Small intestine (tissue), 16 donors: ENCODE measurements at places on chromosomes 6 and 20. TPM values are rescaled to one million over a fixed set of nuclear protein-coding genes. Genes with fewer than 3 reads are reported as not detected.

- no peaks in the 10 kb centered on the region for H3K27me3 ChIP-seq
- H3K4me1 ChIP-seq = no peaks in the 10 kb centered on the region
- H3K36me3 ChIP-seq = no peaks in the 10 kb centered on the region
These were observed 159.2 kb upstream of the COL21A1 start for GRCh38 chr6:56406276-56407269.

Gene PRSS16
- 31.6 TPM for polyA plus RNA-seq

DNA sequence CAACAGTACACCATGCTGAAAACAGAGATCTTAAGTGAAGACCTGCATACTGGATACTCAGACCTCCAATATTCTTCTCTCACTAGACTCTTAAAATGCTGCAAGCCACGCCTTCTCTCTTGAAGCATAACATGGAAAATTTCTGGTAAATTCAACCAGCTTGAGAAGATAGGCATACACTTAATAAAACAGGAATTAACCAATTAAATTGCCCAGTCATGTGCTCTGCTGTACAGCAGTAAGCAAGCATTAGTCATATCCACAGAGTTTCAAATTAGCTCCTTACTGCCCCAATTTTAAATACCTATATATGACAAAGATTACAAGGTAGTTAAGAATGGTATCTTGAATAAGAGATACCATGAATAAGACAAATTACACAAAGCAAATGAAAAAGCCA lies 53.8 kb downstream of the C6orf58 start:
- H3K4me1 ChIP-seq = no peaks in the 10 kb centered on the region
- H3K27ac ChIP-seq = no peak overlapping the region
- no peaks in the 10 kb centered on the region for H3K27me3 ChIP-seq
- H3K4me3 ChIP-seq = no peak overlapping the region

Gene GTSF1L
- polyA plus RNA-seq = not detected

DNA sequence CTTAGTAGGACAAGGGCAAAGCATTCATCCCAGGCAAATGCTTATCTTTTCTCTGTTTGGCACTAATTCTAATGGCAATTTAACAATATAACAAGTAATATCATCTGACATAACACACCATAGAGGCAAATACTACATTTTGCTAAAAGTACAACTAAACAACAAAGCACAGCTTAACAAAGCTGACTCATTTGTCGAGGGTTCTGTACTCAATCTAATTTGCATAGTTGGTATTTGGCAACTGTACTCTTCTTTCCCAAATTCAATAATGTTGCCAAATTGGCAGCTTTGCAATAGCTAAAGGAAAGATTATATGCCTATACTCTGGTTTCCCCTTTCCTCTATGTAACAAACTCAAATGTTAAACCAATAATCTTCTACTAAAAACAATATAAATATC lies 461.0 kb downstream of the PKHD1 start:
- H3K4me3 ChIP-seq = no peak overlapping the region
- H3K27me3 ChIP-seq = no peaks in the 10 kb centered on the region
- H3K4me1 ChIP-seq = no peaks in the 10 kb centered on the region
- no peak overlapping the region for H3K27ac ChIP-seq

DNA sequence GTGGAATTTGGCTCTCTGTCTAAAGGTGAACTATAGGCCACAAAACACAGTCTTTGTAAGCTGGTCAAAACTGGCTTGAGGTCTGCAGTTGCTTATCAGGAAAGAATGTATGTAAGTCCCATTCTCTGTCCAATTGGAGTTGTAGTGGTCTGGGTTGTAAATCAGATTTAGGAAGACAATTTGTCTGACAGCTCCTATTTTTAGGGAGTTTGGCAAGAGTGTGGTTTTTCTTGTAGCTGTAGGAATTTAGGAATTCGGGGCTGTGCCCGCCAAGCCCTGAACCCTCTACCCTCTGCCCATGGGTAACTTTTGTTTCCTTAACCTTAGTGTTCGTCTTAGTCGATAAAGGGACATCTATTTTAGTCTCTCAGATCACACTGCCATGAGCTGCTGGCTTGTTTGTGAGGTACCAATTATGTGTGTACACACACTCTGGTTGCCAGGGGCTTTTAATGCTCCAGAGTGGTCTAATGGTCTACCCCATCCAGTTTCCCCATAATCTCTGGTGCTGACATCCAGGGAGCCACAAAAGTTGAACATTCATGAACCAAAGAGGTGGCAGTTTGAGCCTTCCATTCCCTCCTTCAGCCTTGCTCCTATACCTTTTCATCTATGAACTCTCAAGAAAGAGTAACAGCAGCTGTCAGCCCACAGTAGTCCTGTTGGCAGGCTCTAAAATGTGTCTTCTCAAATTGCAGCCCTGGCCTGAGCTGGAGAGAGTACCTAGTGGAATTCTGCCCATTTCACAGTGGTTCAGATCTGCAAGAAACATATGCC lies 93.0 kb downstream of the ANKRD6 start:
- no peak overlapping the region for H3K27ac ChIP-seq
- H3K4me1 ChIP-seq = no peaks in the 10 kb centered on the region
- H3K27me3 ChIP-seq = no peaks in the 10 kb centered on the region
- no peak for DNase-seq

- H3K36me3 ChIP-seq = peaks cover 8% of the 10 kb centered on the region
- H3K27me3 ChIP-seq = no peaks in the 10 kb centered on the region
- H3K4me3 ChIP-seq = no peak overlapping the region
- DNase-seq = no peak
- peak overlapping the region; percentile 53 for H3K27ac ChIP-seq
These were observed 21.1 kb upstream of the FBXO9 start for GRCh38 chr6:53044071-53044470.

GRCh38 chr20:45044601-45045000 lies 56.3 kb downstream of the KCNS1 start:
- H3K36me3 ChIP-seq = no peaks in the 10 kb centered on the region
- DNase-seq = no peak
- H3K4me1 ChIP-seq = no peaks in the 10 kb centered on the region
- H3K27me3 ChIP-seq = no peaks in the 10 kb centered on the region
- no peak overlapping the region for H3K4me3 ChIP-seq
- H3K27ac ChIP-seq = no peak overlapping the region

- no peaks in the 10 kb centered on the region for H3K36me3 ChIP-seq
- H3K4me1 ChIP-seq = no peaks in the 10 kb centered on the region
- no peak overlapping the region for H3K4me3 ChIP-seq
- no peaks in the 10 kb centered on the region for H3K27me3 ChIP-seq
- no peak for DNase-seq
These were observed 197.1 kb upstream of the PCSK2 start for GRCh38 chr20:17029698-17030097.

GRCh38 chr6:42417641-42418112 lies 34.0 kb downstream of the TRERF1 start:
- no peaks in the 10 kb centered on the region for H3K36me3 ChIP-seq
- no peak overlapping the region for H3K4me3 ChIP-seq
- no peaks in the 10 kb centered on the region for H3K4me1 ChIP-seq
- H3K27ac ChIP-seq = no peak overlapping the region
- no peak for DNase-seq
- no peaks in the 10 kb centered on the region for H3K27me3 ChIP-seq

Gene BICRAL
- 15.4 TPM for polyA plus RNA-seq

GRCh38 chr20:51732096-51732791 lies 35.9 kb downstream of the ATP9A start:
- no peak overlapping the region for H3K4me3 ChIP-seq
- no peaks in the 10 kb centered on the region for H3K27me3 ChIP-seq
- DNase-seq = no peak
- no peak overlapping the region for H3K27ac ChIP-seq
- peaks cover 2% of the 10 kb centered on the region for H3K4me1 ChIP-seq

DNA sequence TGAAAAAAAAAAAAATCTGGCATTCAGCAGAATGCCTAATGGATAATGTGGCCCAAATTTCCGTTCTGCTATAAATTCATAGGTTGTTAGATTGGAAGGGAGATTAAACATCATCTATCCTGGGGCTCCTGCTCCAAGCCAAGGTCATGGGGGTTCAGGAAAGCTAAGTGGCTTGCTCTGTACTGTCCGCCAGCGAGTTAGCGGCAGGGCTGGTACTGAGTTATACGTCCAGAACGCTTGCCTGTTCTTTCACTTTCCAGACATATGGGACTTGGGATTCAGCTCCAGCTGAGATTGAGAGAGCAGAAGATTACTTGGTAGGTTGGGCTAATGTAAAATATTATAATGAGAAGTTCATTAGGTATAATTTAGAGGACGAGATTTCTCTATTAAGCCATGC lies 858 bp downstream of the RWDD1 start:
- peak; percentile 69 for DNase-seq
- peaks cover 2% of the 10 kb centered on the region for H3K36me3 ChIP-seq
- H3K27me3 ChIP-seq = no peaks in the 10 kb centered on the region
- H3K4me1 ChIP-seq = no peaks in the 10 kb centered on the region
- peak overlapping the region; percentile 79 for H3K4me3 ChIP-seq
- H3K27ac ChIP-seq = no peak overlapping the region

DNA sequence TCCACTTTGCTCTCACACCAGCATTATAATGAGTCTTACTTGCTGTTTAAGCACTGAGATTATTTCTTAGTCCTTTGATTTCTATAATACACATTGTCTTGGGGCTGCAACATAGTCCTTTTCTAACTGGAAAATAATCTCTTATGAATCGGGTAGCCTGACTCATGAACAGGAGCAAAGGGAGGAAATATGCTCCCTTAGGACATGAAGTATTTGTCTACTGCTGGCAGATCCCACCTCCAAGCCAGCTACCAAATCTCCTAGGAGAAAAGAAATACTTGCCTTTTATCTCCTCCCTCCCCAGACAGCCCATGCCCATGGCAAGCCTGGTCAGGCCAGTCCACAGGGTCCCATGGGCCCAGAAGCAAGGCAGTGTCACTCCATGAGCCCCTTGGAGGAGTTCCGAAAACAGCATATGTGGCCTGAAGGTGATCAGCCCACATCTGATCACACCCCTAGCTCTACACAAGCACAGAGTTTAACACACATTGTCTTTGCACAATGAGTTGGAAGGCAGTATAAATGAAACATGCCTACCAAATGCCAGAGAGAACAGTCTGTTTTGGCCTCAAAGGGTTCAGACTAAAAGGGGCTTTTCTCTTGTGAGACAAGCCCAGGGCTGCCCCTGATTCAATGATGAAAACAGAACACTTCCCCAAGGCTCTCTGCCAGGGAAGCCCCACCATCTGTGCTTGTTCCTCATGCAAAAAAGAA lies 37.1 kb upstream of the SLC4A11 start:
- peaks cover 16% of the 10 kb centered on the region for H3K36me3 ChIP-seq
- H3K4me1 ChIP-seq = no peaks in the 10 kb centered on the region
- H3K27ac ChIP-seq = no peak overlapping the region
- DNase-seq = no peak
- no peaks in the 10 kb centered on the region for H3K27me3 ChIP-seq
- H3K4me3 ChIP-seq = no peak overlapping the region

DNA sequence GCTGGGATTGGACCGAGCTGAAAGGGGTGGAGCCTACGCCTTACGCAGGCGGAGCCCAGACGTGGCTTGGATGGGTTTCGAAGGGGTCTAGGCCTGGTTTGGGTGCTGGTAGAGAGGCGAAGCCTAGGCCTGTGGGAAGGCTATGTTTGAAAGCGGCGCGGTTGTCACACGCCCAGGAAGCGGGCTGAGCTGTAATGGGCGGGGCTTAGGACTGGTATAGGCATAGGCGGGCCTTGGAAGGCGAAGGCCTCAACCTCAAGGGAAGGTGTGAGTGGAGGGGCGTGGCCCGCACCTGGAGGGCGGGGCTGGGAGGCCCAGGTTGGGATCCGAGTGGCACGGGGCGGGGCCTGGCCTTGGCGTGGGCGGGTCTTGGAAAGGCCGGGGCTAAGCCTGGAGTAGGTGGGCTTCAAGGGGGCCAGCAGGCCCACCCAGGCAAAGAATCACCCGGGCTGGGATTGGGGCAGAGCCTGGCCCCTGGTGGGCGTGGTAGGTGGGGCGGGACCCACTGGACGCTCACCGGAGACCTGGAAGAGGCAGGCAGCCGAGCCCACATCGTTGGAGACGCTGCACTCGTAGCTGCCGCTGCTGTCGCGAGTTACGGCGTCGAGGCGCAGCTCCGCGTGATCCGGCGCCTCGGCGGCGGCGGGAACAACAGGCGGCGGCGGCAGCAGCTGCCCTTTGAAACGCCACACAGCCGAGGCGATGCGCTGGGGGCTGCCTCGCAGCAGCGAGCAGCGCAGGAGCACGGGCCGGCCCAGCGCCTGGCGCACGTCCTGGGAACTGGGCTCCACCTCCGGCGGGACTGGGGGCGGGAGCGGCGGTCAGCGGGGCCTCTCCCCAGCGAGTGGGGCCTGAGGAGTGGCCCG lies 49.0 kb downstream of the MDGA1 start:
- no peak overlapping the region for H3K4me3 ChIP-seq
- H3K36me3 ChIP-seq = peaks cover 2% of the 10 kb centered on the region
- peaks cover 1% of the 10 kb centered on the region for H3K4me1 ChIP-seq
- H3K27me3 ChIP-seq = peaks cover 65% of the 10 kb centered on the region
- peak; percentile 28 for DNase-seq

GRCh38 chr6:18439581-18439980 lies 52.4 kb downstream of the RNF144B start:
- no peak overlapping the region for H3K4me3 ChIP-seq
- no peak overlapping the region for H3K27ac ChIP-seq
- no peaks in the 10 kb centered on the region for H3K27me3 ChIP-seq
- no peaks in the 10 kb centered on the region for H3K4me1 ChIP-seq

Gene DACT2
- polyA plus RNA-seq = 0.48 TPM

- no peak overlapping the region for H3K4me3 ChIP-seq
- H3K27me3 ChIP-seq = no peaks in the 10 kb centered on the region
- H3K4me1 ChIP-seq = no peaks in the 10 kb centered on the region
- DNase-seq = no peak
These were observed 9.5 kb downstream of the PHACTR3 start for GRCh38 chr20:59613861-59614260.

- peaks cover 10% of the 10 kb centered on the region for H3K4me1 ChIP-seq
- H3K4me3 ChIP-seq = no peak overlapping the region
- H3K27ac ChIP-seq = peak overlapping the region; percentile 44
- DNase-seq = no peak
- H3K27me3 ChIP-seq = no peaks in the 10 kb centered on the region
These were observed 157.0 kb upstream of the CITED2 start for GRCh38 chr6:139531148-139532115.

Gene CCN6
- not detected for polyA plus RNA-seq

DNA sequence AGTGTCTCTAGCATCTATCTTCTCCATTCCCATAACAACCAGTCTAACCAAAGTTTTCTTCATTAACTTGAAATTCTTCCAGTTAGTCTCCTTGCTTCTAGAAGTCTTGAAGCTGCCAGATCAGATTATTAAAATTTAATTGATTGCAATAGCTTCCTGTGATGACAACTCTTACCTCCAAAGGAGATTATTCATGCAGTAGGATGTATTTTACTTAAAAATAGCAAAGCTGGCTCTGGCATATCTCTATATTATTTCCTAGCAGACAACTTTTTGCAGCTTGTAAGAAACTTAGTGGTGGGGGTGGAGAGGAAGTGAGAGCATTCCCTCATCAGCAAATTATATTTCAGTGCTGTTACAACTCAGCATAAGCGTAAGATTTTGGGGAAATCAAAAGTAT lies 290.4 kb downstream of the GRIK2 start:
- no peak for DNase-seq
- no peaks in the 10 kb centered on the region for H3K27me3 ChIP-seq
- no peaks in the 10 kb centered on the region for H3K4me1 ChIP-seq
- no peak overlapping the region for H3K4me3 ChIP-seq
- no peak overlapping the region for H3K27ac ChIP-seq

GRCh38 chr20:34282041-34282440 lies 21.1 kb downstream of the AHCY start:
- H3K4me1 ChIP-seq = no peaks in the 10 kb centered on the region
- H3K27ac ChIP-seq = no peak overlapping the region
- DNase-seq = no peak
- H3K36me3 ChIP-seq = peaks cover 87% of the 10 kb centered on the region

Gene IP6K3
- 0.89 TPM for polyA plus RNA-seq
